Activated naive CD8-positive, alpha-beta T cell treated with anti-CD3 and anti-CD28 coated beads for 36 hours (primary cell): ENCODE measurements at places on chromosomes 7 and 10.

GRCh38 chr7:43658718-43659548, 70.4 kb downstream of the COA1 start:
- peaks cover 63% of the 10 kb centered on the region for H3K36me3 ChIP-seq
- H3K27me3 ChIP-seq, result no peaks in the 10 kb centered on the region
- DNase-seq, result peak; percentile 42
- peak overlapping the region; percentile 94 for H3K27ac ChIP-seq
- H3K4me3 ChIP-seq, result peak overlapping the region; percentile 42
- peaks cover 58% of the 10 kb centered on the region for H3K4me1 ChIP-seq

DNA sequence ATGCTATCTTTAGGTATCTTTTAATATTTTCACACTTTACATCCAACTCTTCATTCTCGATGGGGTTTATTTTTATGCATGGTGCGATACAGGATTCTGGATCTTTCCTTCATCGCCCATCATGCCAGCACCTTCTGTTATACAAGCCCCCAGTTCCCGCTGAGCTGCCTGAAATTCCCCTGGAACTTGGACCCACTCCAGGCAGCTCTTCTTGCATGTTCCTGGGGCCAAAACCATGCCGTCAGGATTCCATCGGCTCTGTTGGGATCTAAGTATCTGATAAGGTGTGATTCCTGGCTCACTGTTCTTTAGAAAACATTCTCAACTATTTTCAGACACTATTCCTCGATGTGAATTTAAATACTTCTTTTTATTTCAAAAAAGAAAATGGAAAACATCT, 40.5 kb upstream of the PPP2R2D start:
- no peaks in the 10 kb centered on the region for H3K4me1 ChIP-seq
- no peak overlapping the region for H3K27ac ChIP-seq
- H3K4me3 ChIP-seq, result no peak overlapping the region
- DNase-seq, result no peak
- H3K27me3 ChIP-seq, result peaks cover 8% of the 10 kb centered on the region

- no peak for DNase-seq
- no peak overlapping the region for H3K4me3 ChIP-seq
- no peak overlapping the region for H3K27ac ChIP-seq
- H3K36me3 ChIP-seq, result peaks cover 2% of the 10 kb centered on the region
- peaks cover 30% of the 10 kb centered on the region for H3K27me3 ChIP-seq
Observed at GRCh38 chr7:93025389-93025788, 92.4 kb downstream of the SAMD9 start.

- no peak overlapping the region for H3K27ac ChIP-seq
- no peaks in the 10 kb centered on the region for H3K4me1 ChIP-seq
- peaks cover 4% of the 10 kb centered on the region for H3K27me3 ChIP-seq
- no peak overlapping the region for H3K4me3 ChIP-seq
- H3K36me3 ChIP-seq, result no peaks in the 10 kb centered on the region
Observed at GRCh38 chr10:35908451-35908850, 266.4 kb upstream of the FZD8 start.

DNA sequence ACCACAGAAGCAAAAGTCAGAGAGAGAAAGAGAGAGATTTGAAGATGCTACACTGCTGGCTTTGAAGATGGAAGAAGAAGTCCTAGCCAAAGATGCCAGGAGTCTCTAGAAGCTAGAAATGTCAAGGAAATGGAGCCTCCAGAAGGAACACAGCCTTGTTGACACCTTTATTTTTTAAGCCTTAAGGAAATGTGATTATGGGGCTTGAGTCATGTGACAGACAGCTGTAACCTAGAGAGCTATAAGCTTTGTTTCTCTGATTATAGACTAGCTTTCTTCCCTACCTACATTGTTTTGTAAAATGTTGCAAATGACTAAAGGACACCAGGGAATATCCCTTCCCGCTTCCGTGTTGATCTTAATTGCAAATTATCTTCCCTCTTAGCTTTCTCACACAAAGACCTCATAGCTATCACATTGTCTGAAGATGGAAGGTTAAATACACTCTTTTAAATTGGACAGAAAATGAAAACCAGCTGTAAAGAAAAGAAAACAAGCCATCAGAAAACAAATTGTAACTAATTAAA, 199.9 kb downstream of the ARHGAP12 start:
- H3K4me3 ChIP-seq, result no peak overlapping the region
- DNase-seq, result no peak
- no peaks in the 10 kb centered on the region for H3K4me1 ChIP-seq
- peaks cover 4% of the 10 kb centered on the region for H3K27me3 ChIP-seq

DNA sequence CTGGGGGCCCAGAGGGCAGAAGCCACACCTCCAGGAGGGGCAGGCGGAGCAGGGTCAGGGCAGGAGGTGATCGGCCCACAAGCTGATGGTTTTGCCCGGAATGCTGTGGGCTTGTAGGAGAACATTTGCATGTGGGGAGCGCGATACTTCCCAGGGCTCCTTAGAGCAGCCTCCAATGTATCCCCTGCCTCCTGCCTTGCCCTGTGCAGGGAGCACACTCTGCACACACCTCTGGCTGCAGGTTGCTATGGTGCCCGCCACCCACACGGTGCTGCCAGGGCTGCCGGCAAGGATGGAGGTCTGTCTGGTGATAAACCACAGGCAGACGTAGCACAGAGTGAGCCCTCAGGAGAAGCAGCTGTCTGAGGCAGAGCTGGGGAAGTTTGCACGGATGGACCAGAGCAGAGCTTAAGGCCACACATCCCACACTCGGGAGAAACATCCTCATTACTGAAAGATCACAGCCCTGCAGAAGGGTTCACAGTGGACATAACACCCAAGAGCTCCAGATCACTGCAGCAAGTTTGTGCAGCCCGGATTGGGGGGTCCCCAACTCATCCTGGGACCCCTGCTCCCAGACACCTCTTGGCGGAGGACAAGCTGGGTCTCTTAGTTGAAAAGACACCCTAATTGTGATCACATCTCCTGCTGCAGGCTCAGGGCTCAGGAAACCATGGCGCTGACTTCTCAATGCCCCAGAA, 41.8 kb downstream of the VIPR2 start:
- no peaks in the 10 kb centered on the region for H3K27me3 ChIP-seq
- no peak for DNase-seq
- no peaks in the 10 kb centered on the region for H3K36me3 ChIP-seq

DNA sequence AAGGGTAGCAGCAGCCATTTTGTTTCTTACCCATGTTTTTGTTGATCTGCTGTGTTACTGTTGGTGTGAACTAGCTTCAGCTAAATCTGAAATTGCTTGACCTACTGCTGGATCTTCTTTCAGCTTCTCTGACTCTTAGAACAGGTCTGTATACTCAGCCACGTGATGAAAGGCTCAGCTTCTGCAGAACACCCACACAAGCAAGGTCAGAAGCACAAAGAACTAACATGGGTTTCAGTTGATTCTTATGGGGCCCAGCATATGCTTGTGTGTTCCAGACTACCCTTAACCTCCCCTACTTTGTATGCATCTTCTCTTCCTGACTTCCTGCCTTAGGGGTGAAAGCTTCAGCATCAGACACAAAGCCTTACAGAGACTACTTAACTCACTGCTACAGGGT, 186.8 kb downstream of the HGF start:
- H3K4me3 ChIP-seq, result no peak overlapping the region
- DNase-seq, result no peak
- no peaks in the 10 kb centered on the region for H3K27me3 ChIP-seq
- H3K36me3 ChIP-seq, result no peaks in the 10 kb centered on the region
- no peaks in the 10 kb centered on the region for H3K4me1 ChIP-seq
